ENCODE measurements at places on chromosomes 2 and 18.
A peak's percentile ranks its signal among the peaks of the same experiment; 100 is the strongest.

DNA sequence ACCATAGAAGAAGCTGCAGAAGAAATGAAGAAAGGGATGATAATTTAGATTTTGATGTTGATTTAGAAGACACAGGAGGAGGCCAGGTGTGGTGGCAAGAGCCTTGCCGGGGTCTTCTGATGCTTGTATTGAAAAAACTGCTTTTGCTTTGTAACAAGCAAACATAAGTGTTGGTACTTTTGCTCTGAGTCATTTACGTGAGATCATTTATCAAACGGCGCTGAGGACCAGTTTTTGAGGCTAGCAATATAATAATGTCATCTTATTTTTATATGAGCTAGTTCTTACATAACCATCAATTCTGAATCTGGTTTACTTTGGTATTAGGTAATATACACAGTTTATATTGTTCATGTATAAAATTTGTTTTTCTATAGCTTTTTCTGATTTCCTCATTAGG lies 30.6 kb downstream of the SPTBN1 start:
- DNase-seq, result no peak

DNA sequence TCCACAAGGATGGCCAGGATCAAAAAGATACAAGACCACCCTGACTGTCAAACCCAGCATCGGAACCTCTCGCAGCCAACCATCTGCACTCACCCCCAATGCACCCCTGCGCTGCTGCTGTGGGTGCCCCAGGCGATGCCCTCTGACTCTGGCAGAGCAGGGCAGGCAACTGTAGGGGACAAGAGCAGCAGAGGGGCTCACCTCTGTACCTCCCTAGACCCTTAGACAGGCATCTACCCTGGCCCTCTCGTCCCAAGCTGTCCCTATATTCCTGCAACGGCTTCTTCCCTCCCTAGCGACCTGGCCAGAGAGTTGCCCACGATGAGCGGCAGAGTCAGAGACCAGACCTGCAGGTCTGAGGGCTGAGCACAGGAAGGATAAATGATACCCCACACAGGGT lies 128.2 kb downstream of the HDAC4 start:
- no peak for DNase-seq

DNA sequence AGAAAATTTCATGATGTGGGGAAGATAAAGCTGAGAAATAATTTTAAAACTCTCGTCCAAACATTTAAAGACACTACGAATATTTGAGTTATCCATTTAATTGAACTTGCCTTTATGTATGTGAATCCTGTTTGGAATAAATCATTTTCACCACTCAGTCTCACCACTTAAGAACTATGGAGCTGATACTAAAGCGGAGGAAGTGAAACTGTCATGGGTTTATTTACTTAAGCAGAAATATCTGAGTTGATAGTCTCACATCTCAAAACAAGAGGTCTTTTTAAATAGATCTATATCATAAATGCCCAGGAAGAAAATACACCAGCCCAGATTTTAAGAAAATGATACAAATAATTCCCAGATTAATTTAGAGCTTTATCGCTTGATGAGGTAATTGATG lies 532.4 kb downstream of the ZNF804A start:
- no peak for DNase-seq

DNA sequence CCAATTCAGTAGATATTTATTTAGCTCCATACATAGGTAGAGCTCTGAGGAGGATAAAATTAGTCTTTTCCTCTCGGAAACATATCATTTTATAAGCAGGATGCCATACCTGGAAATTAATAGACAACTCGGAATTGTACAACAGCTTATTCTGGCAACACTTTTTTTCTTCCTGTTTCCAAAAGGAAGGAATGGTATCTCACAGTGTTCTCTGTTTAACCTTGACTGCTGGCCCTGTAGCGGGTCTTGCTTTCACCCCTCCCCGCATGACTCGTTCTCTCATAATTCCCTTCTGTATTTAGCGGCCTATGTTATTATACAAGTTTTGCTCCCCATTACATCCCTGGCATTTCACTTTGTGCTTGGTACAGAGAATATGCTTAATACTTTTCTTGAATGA lies 2.5 kb upstream of the KYNU start:
- no peak for DNase-seq

GRCh38 chr18:7896161-7896560 lies 329.0 kb downstream of the PTPRM start:
- DNase-seq, result no peak

GRCh38 chr18:59029663-59030429 lies 109.8 kb upstream of the SEC11C start:
- DNase-seq, result no peak

- no peak for DNase-seq
These were observed 100.8 kb upstream of the ASAP2 start for GRCh38 chr2:9105601-9106337.

GRCh38 chr2:99940963-99941362 lies 201.4 kb downstream of the AFF3 start:
- no peak for DNase-seq

DNA sequence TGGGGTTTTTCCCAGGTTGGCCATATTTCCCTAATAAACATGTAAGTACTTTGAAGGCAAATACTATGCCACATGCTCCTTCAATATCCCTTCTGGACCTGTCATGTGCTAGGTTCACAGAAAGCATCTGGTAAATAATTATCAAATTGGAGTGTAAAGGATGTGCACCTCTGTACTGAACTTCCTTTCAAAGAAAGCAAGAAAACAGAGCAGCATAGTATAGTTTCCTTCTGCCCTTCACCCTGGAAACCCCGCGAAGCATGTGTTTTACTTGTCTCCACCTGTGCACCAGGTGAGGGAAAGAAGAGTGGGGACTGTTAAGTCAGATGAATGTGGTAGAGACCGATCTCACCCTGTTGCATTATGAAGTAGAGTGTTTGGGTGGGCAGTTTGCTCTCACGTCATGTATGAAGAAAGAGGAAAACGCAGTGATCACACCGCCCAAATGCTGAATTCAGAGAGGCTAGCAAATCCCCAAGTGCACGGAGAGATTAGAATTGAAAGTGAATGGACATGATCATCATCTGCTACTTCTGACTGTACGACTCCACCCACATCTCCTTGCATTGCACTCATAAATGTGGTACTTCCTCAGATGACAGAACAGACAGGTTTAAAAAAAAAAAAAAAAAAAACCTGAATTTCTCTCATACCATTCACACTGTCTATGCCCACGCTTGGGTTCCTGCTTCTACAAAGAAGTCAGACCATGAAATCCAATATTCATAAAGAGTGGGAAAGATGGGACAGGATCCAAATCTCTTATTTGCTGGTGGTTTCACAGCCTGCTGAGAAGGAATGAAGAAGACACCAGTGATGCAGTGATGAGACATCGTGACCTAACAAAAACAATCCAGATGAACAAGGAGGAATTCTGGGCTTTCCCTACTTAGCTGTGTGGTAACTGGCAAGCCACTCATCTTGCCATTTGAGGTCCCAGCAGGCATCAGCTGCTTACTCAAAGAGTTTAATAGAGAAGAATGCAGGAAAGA lies 448.6 kb downstream of the BCL11A start:
- no peak for DNase-seq

DNA sequence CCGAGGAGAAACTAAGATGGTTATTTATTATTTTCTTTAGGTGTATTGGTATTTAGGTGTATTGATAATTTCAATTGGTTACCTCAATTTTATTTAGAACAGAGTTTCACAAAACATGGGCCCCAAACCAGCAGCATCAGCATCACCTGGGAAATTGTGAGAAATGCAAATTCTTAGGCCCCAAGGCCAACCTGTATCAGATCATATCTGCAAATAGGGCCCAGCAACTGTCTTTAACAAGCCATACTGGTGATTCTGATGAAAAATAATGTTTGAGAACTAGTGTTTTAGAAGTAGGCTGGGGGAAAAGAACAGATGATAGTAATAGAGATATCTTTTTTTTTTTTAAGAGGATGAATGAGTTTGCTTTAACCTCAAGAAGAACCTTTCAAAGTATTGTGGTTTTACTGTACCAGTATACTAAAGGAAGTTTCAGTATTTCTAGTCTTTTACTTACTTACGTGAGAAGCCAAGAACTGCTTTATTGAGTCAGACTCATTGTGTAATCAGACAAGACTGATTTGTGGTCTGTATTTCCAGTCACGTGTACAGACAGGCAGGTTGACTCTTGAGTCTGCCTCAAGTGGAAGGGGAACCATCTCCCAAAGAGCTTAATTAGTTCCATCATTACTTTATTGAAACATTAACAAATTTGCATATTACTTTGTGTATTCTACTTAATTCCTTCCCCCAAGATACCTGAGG lies 60.4 kb upstream of the GAREM1 start:
- DNase-seq, result no peak

GRCh38 chr2:20539133-20539719 lies 92.4 kb downstream of the RHOB start:
- no peak for DNase-seq

GRCh38 chr2:224436634-224437033 lies 34.7 kb upstream of the FAM124B start:
- no peak for DNase-seq

DNA sequence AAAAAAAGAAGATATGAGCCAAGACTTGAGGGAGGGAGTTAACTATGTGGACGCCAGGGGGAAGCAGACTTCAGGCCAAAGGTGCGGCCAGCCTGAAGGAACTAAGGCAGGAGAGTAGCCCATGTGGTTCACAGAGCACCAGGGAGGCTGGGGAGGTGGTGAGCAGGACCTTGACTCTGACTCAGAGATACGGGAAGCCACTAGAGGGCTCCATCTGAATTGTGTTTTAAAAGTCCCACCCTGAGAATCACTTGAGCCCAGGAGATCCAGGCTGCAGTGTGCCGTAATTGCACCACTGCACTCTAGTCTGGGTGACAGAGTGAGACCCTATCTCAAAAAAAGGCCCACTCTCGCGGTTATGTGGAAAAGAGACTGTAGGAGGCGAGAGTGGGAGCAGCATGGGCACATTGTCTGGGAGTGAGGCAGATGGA lies 12.3 kb downstream of the CEP192 start:
- no peak for DNase-seq

- DNase-seq, result no peak
These were observed 82.9 kb downstream of the ADCYAP1 start for GRCh38 chr18:987325-988186.

- no peak for DNase-seq
These were observed 269.4 kb downstream of the GBX2 start for GRCh38 chr2:235898766-235899165.

DNA sequence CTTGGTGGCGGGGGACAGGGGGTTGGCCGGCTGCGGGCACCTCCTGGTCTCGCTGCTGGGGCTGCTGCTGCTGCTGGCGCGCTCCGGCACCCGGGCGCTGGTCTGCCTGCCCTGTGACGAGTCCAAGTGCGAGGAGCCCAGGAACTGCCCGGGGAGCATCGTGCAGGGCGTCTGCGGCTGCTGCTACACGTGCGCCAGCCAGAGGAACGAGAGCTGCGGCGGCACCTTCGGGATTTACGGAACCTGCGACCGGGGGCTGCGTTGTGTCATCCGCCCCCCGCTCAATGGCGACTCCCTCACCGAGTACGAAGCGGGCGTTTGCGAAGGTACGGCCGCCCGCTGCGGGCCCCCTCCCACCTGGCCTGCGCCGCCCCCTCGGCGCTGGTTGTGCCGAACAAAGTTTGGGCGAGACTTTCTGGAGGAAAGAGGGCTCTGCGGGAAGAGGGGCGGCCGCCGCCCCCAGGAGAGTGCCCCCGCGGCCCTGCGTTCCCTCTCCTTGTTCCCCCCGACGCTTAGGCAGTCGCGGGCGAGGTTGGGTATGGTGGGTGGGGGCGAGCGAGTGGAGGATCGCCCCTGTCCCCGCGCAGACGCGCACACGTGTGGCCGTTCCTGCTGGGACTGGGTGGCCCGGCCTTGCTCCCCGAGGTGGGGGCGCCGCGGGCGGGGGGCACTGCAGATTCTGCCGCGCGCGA lies 866 bp downstream of the CRIM1 start:
- peak; percentile 25 for DNase-seq

DNA sequence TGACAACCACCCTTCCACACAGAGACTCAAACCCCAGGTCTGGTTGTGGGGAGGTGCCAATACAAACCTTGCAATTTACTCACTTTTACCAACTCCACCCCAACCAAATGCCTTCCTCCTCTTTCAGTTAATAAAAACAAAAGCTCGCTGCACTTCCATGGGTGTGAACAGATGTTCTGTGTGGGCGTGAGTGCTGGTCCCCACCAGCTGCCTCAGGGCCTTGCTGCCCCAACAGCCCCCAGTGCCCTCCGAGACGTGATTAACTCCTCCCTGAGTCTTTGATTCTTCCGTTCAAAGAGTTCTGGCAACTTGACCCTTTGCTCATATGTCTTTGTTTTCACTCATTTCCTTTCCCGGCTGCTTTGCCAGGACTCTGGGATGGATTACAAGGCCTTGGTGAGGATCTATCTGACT lies 258.9 kb upstream of the CXCR4 start:
- no peak for DNase-seq

DNA sequence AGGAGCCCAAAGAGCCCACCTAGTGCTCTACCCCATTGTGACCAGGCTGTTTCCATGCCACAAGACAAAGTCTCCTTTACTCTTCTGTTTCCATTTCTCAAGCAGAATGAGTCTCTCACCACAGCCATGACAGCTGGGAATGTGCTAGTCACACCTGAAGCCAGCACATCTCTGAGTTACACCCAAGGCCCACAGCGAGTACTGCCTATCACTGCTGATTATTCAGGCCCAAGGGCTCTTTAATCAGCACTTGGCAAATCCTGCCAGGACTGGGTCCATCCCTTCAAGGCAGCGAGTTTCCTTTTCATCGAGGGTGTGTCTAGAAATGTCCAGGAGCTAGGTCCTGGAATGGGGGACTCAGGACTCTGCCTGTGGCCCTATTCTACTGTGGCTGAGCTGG lies 14.6 kb upstream of the PPP1R1C start:
- DNase-seq, result no peak

DNA sequence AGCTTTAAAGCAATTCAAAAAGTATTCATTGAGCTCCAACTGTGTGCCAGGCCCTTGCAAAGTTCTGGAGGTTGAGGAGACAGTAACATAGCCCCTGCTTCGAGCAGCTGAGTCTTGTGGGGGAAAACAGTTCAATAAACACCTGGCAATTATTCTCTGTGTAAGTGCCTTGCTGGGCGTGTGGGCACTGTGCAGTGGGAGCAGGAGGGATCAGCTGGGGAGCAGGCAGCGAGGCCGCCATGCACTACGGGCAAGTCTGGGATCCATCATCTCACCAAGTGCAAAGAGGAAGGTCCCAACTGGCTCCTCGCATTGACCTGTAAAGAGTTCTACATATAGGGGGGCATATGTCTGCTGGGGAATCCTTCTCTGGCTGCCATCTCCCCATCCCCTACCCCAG lies 342.2 kb upstream of the HS6ST1 start:
- no peak for DNase-seq

GRCh38 chr18:25862881-25863600 lies 227.4 kb downstream of the SS18 start:
- no peak for DNase-seq

DNA sequence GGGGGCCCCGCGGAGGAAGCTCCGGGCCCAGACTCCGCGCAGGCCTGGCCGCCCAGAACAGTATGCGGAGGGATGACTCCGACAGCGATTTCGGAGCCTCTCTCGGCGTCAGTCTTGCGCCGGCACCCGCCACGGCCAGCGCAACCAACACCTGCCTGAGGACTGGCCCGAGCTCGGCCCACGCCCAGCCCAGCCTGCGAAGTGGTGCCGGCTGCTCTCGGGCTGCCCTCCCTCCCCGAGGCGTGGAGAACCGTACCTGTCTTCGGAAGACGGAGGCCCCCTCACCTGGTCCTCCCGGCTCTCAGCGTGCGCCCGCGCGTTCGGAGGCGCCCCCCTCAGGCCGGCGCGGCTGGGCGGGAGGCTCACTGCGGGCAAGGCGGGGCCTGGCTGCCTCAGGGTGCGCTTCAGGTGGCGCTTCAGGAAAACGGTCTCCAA lies at the start of gene M1AP:
TSS of gene M1AP (minus strand) at position 322 of the 435 bp plus-strand sequence. CDS start 8,055 bp downstream, outside the sequence.
- no peak for DNase-seq

Data from stimulated activated CD4-positive, alpha-beta T cell treated with anti-CD3 and anti-CD28 coated beads, Interleukin-1b, Interleukin-23, amount 100 ng/mL, for 24 hours (primary cell).